Naive thymus-derived CD8-positive, alpha-beta T cell (primary cell): ENCODE measurements at places on chromosomes 12 and 14. TPM values are rescaled to one million over a fixed set of nuclear protein-coding genes. Genes with fewer than 3 reads are reported as not detected.

DNA sequence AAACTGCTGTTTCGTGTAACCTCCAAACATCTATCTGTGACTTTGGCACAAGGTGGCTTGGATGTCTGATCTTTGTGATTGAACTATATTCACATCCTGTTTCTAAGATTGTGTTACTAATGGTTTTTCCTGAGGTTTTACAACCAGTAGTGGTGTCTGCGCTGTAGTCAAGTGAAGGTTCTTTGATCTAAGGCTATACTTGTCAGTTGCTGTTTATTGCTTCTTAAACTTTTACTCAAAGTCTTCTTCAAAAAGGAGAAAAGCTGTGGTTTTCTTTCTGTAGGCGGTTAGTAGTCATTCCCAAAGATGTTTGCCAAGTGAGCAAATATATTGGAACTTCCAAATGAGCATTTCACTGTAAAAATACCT lies 12.3 kb upstream of the CALM1 start:
- DNase-seq = no peak

DNA sequence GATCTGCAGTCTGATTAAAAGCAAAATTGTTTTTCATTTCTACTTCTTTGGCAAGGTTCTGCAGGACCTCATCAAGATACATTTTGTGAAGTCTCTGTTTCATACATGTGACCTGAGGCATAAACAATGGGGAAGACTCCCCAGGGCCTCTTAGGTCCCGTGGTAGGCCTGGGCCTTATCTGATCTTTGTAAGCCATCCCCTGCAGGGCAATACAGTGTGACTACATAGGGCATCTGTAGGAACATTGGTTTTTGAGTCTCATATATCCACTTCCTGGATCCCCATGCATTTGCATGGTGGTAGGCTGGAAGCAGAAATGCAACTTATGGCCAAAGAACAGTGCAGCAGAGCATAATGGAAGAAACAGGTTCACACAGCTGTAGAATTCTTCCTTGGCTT lies 6.0 kb downstream of the FAR2 start:
- no peak for DNase-seq

DNA sequence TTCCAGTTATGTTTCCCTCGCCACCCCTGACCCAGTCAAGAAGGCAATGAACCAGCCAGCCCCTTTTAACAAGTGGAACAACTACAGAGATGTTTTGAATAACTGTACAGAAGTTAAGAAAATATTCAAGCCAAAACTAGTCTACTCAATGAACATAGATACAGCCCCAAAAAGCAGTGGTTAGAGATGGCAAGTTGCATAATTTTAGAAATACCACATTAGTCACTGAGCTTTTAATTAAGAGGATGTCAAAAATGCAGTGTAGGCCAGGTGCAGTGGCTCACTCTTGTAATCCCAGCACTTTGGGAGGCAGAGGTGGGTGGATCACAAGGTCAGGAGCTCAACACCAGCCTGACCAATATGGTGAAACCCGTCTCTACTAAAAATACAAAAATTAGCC lies 27.2 kb downstream of the PROX2 start:
- no peak for DNase-seq

DNA sequence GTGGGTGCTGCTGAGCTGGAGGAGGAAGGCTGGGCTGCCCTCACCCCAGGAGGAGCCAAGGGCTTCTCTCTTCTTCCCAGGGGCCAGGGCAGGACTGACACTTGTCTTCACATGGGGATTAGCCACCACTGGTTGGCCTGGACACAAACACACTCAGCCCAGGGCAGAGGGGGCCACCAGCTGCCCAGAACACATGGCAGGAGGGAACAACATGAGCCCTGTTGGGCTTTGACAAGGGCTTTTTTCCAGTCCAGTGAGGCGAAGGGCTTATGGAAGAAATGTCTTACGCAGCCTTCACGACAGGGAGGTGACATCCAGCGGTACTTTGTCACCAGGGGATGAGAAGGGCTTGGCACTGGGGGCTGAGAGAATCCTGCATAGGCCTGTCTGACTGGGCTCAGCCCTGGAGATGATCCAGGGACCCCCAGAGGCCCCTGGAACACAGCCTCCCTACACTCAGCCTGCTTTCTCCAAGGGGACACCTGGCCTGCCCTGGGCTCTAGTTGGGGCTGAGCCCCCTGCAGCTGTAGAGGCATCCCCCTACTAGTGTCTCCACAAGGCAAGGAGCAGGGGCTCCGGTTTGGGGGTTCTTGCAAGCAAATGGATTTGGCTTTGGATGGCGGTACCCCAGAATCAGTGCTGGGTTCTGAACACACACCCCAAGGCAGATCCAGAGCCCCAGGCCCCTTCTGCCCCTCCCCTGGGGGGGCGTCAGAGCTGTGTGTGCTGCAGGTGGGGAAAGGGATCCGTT lies 18.9 kb downstream of the ARL6IP4 start:
- no peak for DNase-seq

DNA sequence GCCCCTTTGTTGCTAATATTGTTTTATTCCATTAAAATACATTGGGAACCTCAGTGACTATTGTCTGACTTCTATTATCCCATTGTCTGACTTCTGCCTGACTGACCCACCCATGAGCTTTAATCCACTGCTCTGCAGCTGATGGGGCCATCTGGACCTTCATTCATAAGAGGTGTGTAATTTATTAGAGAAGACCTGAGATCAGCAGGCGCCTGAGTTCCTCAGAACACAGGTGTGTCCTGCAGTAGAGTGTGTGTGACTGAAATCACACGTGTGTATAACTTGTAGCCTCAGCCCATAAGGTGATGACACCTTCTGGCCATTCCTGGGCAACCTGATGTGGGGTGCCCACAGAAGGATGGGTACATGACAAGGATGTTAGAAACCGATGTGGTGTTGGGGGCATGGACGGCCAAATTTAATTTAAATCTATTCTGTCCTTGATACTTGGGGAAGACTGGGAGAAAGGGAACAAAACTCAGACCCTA lies 821.0 kb downstream of the TMEM121 start:
- no peak for DNase-seq

GRCh38 chr12:108822497-108823205 lies 34.7 kb downstream of the SSH1 start:
- no peak for DNase-seq

GRCh38 chr12:119649202-119649808 lies 18.6 kb upstream of the PRKAB1 start:
- peak; percentile 11 for DNase-seq

- DNase-seq = no peak
Measured at GRCh38 chr12:40446385-40446784, 221.6 kb downstream of the LRRK2 start.

DNA sequence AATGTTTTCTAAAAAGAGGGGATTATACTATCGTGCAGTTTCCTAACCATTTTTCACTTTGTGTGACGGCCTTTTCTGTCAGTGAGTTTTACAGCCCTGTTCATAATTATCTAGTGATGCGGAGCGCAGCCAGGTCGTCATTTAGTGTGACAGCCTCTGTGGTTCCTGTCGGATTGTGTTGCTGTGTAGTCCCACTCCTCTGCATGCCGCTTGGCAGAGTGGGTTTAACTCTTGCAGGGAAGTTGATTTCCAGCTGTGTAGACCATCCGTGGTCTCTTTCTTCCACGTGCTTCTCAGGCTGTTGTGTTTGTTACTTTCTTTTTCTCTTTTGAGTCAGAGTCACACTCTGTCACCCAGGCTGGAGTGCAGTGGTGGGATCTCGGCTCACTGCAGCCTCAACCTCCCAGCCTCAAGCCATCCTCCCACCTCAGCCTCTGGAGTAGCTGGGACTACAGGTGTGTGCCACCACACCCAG lies 8.6 kb downstream of the RAN start:
- DNase-seq = no peak

GRCh38 chr12:121558956-121559355 lies 21.9 kb downstream of the KDM2B start:
- DNase-seq = no peak

GRCh38 chr14:95760596-95760995 lies 46.7 kb upstream of the TCL1A start:
- DNase-seq = no peak

DNA sequence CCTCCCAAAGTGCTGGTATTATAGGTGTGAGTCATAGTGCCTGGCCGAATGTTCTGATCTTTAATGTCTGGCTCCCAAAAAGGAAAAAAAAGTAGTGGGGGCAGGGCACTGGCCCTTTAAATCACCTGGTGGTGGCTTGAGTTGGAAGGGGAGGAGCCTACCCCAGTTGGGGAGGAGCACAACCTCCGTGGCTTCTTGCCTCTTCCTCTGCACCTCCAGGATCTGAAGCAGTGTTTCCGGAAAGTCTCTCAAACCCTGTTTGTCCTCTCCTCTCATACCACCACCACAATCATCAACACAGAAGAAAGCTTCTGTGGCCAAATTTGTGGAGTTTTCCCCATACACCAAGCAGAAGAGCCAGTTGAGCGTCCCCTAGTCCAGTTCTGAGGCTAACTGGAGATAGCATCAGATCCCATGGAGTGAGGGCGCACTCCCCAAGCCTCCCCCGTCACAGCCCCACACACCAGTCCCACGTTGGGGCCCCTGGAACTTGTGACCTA lies 24.3 kb upstream of the RCOR1 start:
- peak; percentile 42 for DNase-seq

- DNase-seq = no peak
Measured at GRCh38 chr12:96335270-96335669, 65.0 kb downstream of the CDK17 start.

- peak; percentile 21 for DNase-seq
Measured at GRCh38 chr14:73591690-73592449, at the start of gene ACOT4. Gene ACOT4, plus strand, starts transcription at chr14:73591873. Its CDS starts 87 bp downstream, at chr14:73591960.

- no peak for DNase-seq
Measured at GRCh38 chr14:100540141-100540925, 46.9 kb downstream of the BEGAIN start.

DNA sequence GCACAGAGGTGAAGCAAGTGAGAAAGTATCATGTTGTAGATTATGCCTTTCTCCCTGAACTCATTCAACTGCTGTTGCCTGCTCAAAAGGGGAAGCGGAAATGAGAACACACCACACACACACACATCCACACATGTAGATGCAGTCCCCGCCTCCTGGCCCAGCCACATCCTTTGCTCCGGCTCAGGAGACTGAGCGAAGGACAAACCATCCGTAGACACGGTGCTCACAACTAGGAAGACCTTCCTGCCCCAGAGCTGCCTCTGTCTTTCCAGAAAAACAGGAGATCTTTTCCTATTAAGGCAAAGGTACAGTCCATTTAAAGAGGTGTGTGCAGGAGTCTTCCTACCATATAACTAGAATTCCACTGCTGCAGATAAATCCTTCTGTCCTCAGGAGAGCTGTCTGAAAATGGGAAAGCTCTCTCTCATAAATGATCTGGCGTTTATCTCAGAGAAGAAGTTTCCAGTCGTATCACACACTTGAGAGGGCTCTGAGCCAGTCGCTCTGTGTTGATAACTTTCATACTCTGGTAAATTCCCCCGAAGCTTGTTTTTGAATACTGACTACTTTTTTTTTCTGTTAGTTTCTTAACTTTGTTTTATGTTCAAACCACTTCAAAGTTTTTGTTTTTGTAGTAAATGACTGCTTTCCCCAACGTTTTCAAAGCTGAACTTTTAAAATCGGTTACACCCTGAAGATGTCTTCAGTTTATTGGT lies at the start of gene TESPA1:
TSS of gene TESPA1 (minus strand) at position 105 of the 719 bp plus-strand sequence. CDS start 10,200 bp downstream, outside the sequence.
- DNase-seq = peak; percentile 86

GRCh38 chr12:304805-305204 lies 42.2 kb upstream of the SLC6A13 start:
- DNase-seq = no peak

- no peak for DNase-seq
Measured at GRCh38 chr12:124109760-124110159, 136.7 kb downstream of the ZNF664 start.

DNA sequence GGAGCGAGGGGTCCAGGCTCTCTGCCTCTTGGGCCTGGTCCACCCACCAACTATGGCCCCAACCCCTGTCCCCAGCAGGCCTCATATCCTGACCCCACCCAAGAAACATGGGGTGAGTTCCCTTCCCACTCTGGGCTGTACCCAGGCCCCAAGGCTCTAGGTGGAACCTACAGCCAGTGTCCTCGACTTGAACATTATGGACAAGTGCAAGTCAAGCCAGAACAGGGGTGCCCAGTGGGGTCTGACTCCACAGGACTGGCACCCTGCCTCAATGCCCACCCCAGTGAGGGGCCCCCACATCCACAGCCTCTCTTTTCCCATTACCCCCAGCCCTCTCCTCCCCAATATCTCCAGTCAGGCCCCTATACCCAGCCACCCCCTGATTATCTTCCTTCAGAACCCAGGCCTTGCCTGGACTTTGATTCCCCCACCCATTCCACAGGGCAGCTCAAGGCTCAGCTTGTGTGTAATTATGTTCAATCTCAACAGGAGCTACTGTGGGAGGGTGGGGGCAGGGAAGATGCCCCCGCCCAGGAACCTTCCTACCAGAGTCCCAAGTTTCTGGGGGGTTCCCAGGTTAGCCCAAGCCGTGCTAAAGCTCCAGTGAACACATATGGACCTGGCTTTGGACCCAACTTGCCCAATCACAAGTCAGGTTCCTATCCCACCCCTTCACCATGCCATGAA lies 8.6 kb downstream of the ARHGAP9 start:
- DNase-seq = no peak

DNA sequence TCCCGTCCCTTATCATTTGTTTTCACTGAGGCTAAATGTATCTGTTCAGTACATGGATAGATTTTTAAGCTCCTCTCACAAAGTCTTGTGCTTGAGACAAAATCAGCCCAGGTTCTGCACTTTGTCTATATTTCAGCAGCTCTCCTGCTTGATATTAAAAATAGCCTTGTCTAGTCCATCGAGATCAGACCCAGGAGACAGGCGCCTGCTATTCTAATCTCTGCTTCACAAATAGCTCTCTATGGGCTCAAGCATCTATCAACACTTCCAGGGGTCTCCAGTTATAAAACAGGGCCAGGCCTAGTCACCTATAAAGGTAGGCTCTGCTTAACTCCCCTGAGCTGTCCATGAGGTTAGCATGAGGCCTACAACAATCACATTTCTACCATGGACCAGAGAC lies 62.5 kb downstream of the ZFP36L1 start:
- no peak for DNase-seq

- no peak for DNase-seq
Measured at GRCh38 chr12:87388376-87388775, 640.8 kb downstream of the C12orf50 start.

The ZNF26 gene
- 34.2 TPM for total RNA-seq

The KRT79 gene
- not detected for total RNA-seq

The RIMBP2 gene
- not detected for total RNA-seq

The BMP4 gene
- 0.44 TPM for total RNA-seq

The CDC42BPB gene
- total RNA-seq = 6.3 TPM

The RPS6KA5 gene
- 18.4 TPM for total RNA-seq

The CCER1 gene
- total RNA-seq = not detected

The SVOP gene
- total RNA-seq = not detected

The TAS2R19 gene
- total RNA-seq = 4.7 TPM

The SOX5 gene
- not detected for total RNA-seq

The HECTD1 gene
- 160 TPM for total RNA-seq

The PLXNC1 gene
- 9.4 TPM for total RNA-seq

The KRT3 gene
- not detected for total RNA-seq

The PZP gene
- total RNA-seq = not detected

The MYL6B gene
- 3.5 TPM for total RNA-seq
